ENCODE measurements at places on chromosomes 5 and 9. TPM values are rescaled to one million over a fixed set of nuclear protein-coding genes. Genes with fewer than 3 reads are reported as not detected.

Gene HTR1A
- total RNA-seq, result not detected

Gene IRGM
- total RNA-seq, result not detected

Gene INSL4
- total RNA-seq, result not detected

Gene ACOT12
- total RNA-seq, result 0.84 TPM

Gene TIGD6
- 2.9 TPM for total RNA-seq

Gene DRD1
- not detected for total RNA-seq
